Uterus (tissue), 4 donors: ENCODE measurements at places on chromosomes 11 and 22. TPM values are rescaled to one million over a fixed set of nuclear protein-coding genes. Genes with fewer than 3 reads are reported as not detected.
A peak's percentile ranks its signal among the peaks of the same experiment; 100 is the strongest.

DNA sequence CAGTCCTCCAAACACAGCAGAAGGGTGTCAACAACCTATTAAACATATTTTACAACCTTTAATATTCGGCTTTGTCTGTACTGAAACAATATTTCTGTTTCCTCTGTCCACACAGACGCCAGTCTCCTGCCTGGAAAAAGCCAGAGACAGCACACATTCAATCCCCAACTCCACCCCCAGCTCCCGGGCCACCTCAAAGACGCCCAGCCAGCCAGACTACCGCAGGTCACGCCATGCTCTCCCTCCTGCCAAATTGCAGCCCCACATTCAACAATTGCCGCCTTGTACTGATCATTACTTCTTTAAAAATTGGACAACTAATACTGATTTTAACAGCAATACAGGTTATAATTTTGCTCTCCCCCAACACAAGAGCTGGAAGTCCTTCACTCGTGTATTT lies 1.2 kb downstream of the SERGEF start:
- no peak for DNase-seq

- DNase-seq: no peak
These were observed 387.5 kb upstream of the NARS2 start for GRCh38 chr11:78961937-78962701.

Gene LSP1
- 11.2 TPM for total RNA-seq

Gene IGLL1
- total RNA-seq: not detected

DNA sequence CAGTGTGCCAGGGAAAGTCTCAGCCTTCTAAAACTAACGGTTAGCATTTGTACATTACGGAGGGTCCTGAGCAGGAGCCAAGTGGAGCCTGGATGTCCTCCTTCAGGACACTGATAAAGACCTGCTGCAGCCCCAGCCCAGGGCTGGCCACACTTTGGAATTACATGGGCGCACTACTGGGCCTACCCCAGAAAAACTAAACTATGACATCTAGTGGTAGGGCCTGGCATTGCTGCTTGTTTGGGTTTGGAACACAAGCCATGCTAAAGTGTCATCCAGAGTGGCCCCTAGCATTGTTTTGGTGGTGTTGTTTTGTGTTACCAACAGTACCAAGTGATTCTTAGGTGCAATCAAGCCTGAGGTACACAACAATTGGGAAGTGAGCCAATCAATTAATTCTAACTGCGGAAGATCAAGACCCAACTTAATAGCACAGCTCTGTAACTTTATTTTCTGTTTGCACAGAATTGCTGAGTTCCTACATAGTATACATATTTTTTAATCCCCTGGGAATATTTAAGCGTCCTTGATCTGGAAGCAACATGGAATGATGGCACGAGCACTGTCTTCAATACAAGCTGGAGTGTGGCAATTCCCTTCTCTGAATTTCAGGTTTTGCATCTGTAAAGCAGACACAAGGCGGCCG lies 340.7 kb downstream of the LARGE1 start:
- DNase-seq: peak; percentile 31

- no peak for DNase-seq
These were observed 76.1 kb downstream of the RPL27A start for GRCh38 chr11:8758619-8759169.

- no peak for DNase-seq
These were observed 15.4 kb downstream of the PRR14L start for GRCh38 chr22:31734512-31734911.

DNA sequence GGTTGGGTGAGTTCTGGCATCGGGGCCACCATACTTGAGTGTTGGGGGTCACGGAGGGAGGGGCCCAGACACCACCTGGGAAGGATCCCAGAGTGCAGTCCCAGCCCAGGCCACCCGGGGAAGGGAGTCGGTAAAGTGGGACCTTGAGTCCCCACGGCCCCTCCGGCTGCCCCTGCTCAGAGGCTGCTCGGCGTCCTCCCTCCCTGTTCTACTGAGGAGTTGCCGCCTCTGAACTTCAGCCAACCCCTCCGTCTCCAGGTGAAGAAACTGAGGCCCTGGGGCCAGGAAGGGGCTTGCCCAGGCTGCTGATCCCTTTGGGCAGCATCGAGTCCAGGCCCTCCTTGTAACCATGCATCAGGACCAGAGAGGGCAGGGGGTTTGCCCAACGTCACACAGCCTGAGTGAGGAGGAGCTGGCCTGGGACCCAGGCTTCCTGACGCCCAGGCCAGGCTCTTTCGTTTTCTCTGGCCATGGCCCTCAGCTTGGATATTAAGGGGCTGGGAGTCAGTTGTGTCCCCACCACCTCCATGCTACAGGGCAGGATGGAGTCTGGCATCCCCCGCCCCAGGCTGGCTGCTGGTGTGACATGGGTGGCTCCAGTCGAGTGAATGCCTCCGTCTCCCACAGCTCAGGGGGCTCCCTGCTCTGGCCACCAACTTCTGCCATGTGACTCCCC lies 1.3 kb downstream of the PARVG start:
- DNase-seq: no peak
